ENCODE measurements at places on chromosomes 6 and 20.

- no peaks in the 10 kb centered on the region for H3K36me3 ChIP-seq
- H3K4me1 ChIP-seq = peaks cover 44% of the 10 kb centered on the region
- no peaks in the 10 kb centered on the region for H3K27me3 ChIP-seq
These were observed at the start of gene SDC4 for GRCh38 chr20:45347936-45348778. Gene SDC4 (minus strand): TSS chr20:45348424. CDS start chr20:45348384, 40 bp downstream.

DNA sequence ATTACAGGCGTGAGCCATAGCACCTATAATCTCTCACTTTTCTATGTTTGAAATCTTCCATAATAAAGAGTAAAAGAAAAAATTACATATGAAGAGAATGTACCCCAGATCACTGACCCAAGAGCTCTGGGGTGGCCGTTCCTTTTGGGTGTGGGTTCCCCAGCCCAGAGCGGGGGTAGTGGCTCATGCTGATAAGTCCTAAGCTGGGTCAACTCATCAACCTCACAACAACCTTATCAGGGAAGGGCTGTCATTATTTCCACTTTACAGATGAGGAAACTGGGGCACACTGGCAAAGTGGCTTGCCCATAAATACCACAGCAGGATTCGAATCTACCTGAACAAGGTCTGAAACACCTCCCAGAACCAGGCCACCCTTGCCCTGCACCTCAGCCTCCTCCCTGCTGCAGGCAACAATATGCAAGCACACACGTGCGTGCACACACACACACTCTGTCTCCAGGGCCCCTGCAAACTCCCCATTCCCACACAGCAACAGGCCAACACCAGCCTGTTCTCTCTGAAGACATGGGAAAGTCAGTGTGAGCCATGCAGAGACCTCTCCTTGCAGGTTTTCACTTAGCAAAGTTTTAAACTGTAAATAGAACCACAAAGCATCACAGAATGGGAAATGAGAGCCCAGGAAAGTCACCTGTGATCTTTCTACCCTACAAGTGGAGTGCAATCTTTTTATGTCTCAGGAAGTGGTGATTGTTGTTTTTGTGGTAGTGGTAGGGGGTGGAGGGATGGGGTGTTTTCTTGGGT, 27.7 kb downstream of the BFSP1 start:
- peaks cover 1% of the 10 kb centered on the region for H3K4me1 ChIP-seq
- H3K27me3 ChIP-seq = peaks cover 32% of the 10 kb centered on the region

DNA sequence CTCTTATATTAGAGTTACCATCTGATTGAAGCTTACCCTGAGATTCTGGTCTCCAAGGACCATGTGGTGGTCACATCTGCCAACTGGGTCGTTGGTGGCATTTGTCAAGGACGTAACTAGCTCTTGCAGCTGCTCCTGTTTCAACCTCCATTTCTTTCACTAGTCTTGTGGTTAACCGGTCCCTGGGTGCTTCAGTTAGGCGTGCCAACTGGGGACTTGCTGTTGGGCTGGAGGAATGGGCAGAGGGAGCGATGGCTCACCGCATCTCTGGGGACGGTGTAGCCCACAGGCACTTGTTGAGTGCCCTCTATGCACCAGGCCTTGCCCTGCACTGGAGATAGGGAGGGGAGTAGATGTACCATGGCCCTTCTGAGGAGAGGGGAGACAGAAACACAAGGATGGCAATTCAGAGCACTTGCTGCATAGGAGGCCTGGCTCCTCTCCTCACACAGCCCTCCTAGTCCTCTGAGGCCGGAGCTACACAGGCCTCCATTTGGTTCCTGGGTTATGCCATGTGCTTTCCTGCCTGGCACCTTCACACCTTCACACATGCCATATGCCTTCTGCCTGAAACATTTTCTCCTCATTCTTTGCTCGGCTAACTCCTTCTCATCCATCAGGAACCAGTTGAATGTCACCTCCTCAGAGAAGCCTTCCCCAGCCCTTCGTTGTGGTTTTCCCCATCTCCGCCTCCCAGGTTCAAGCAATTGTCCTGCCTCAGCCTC, 20.0 kb upstream of the ASXL1 start:
- peaks cover 14% of the 10 kb centered on the region for H3K36me3 ChIP-seq
- H3K4me3 ChIP-seq = no peak overlapping the region
- H3K27me3 ChIP-seq = no peaks in the 10 kb centered on the region
- H3K27ac ChIP-seq = no peak overlapping the region
- no peak for DNase-seq

DNA sequence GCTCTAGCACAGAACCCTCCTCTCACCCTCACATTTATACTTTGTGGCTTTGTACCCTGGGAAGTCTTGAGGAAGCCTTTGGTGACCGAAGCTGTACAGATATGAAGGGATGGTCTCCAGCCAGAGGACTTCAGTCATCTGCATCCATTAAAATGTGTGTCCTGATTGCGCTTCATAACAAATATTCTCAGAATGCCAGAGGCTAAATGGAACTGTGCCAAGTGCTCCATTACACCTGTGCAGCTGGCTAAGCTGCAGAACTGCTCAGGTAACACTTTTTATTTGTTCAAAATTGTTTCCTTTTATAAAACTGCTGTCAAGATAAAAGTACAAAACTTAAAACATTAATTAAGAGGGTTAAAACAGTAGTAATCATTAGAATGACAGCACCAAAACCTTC, 22.3 kb downstream of the TPBG start:
- no peak overlapping the region for H3K27ac ChIP-seq
- peaks cover 5% of the 10 kb centered on the region for H3K4me1 ChIP-seq
- no peak overlapping the region for H3K4me3 ChIP-seq
- H3K36me3 ChIP-seq = no peaks in the 10 kb centered on the region
- DNase-seq = no peak
- H3K27me3 ChIP-seq = no peaks in the 10 kb centered on the region

DNA sequence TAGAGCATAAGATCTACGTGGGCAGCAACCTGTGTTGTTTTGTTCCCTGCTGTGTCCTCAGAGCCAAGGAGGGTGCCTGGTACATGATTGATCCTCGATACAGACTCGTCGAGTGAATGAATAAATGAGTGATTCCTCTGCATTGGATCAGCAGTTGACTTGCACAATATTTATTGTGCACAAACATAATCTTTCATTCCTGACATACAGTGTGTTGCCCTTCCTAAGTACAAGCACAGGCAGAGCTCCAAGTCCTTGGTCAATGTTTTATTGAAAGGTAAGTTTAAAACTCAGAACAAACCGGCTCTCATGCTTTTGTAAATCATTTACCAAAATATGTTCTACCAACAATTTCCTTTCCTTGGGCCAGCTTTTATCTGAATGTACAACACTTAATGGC, 57.4 kb downstream of the STMND1 start:
- H3K27me3 ChIP-seq = peaks cover 7% of the 10 kb centered on the region
- no peak for DNase-seq
- no peak overlapping the region for H3K4me3 ChIP-seq
- H3K4me1 ChIP-seq = no peaks in the 10 kb centered on the region

- no peak overlapping the region for H3K4me3 ChIP-seq
- no peaks in the 10 kb centered on the region for H3K36me3 ChIP-seq
- no peak for DNase-seq
- peaks cover 12% of the 10 kb centered on the region for H3K4me1 ChIP-seq
- H3K27ac ChIP-seq = no peak overlapping the region
These were observed 58.9 kb upstream of the RREB1 start for GRCh38 chr6:7048894-7049293.

- no peak overlapping the region for H3K4me3 ChIP-seq
- H3K27ac ChIP-seq = no peak overlapping the region
- no peak for DNase-seq
- peaks cover 4% of the 10 kb centered on the region for H3K4me1 ChIP-seq
These were observed 119.5 kb downstream of the SCAF8 start for GRCh38 chr6:154852687-154853086.

DNA sequence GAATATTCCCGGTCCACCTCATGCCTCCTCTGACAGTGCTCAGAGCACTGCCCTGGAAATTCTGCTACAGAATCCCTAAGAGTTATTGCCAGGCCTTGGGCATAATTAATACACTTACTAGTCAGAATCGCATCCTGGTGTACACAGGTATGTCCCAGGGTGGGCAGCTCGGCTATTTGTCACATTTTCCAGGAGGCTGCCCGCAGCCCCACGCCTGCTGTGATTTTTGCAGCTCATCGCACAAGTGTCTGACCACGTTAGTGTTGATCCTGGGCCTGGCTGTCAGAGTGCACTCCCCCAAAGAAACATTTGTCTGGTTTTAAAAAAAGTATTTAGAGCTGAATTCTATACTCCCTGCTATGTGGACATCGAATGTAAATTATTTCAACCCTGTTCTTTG, 105.4 kb downstream of the CD83 start:
- H3K4me1 ChIP-seq = peaks cover 8% of the 10 kb centered on the region
- no peak for DNase-seq
- H3K27me3 ChIP-seq = peaks cover 8% of the 10 kb centered on the region
- peaks cover 1% of the 10 kb centered on the region for H3K36me3 ChIP-seq

- H3K27me3 ChIP-seq = no peaks in the 10 kb centered on the region
- no peak for DNase-seq
- no peak overlapping the region for H3K4me3 ChIP-seq
- no peak overlapping the region for H3K27ac ChIP-seq
These were observed 607.4 kb upstream of the JAG1 start for GRCh38 chr20:11281240-11281639.

GRCh38 chr20:20732641-20733040, 20.2 kb upstream of the RALGAPA2 start:
- H3K4me3 ChIP-seq = no peak overlapping the region
- H3K27ac ChIP-seq = no peak overlapping the region
- no peaks in the 10 kb centered on the region for H3K4me1 ChIP-seq
